Right cardiac atrium (tissue), 5 donors: ENCODE measurements at places on chromosomes 5 and 9. TPM values are rescaled to one million over a fixed set of nuclear protein-coding genes. Genes with fewer than 3 reads are reported as not detected.

The FAM78A gene
- total RNA-seq, result 63.8 TPM

The AK8 gene
- total RNA-seq, result 0.29 TPM

The ITGA2 gene
- 1.7 TPM for total RNA-seq

- DNase-seq, result no peak
Observed at GRCh38 chr5:14720236-14720923, 55.9 kb downstream of the OTULIN start.

GRCh38 chr5:142486581-142486980 lies 161.8 kb upstream of the SPRY4 start:
- DNase-seq, result no peak

GRCh38 chr5:175340180-175340579 lies 103.8 kb downstream of the DRD1 start:
- DNase-seq, result no peak

GRCh38 chr5:177973066-177973635 lies 22.9 kb downstream of the PROP1 start:
- DNase-seq, result no peak

DNA sequence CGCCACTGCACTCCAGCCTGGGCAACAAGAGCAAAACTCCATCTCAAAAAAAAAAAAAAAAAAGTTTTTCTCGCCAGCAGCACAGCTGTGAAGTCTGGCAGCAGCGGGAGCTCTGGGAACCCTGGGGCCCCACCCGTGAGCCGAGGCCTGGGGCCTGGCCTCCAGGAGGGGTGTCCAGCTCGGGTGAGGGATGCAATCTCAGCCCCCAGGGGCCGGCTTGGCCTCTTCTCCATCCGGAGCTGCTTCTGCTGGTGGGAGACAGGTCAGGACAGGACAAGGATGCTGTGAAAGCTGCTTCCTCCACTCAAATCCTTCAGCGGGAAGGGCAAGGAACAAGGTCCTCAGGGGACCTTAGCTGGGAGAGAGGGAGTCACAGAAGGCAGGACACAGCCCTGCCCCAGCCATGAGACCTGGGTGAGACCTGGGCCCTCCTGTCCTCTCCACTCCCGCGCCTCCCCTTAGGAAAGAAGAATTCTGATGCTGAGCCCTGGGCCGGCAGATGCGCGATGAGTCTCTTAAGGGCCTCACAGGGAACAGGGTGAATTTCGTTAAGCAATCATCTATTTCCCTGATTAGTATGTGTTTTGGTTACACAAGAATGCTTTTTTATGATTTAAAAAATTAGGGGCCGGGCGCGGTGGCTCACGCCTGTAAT lies 30.6 kb downstream of the PLPP7 start:
- peak; percentile 87 for DNase-seq

DNA sequence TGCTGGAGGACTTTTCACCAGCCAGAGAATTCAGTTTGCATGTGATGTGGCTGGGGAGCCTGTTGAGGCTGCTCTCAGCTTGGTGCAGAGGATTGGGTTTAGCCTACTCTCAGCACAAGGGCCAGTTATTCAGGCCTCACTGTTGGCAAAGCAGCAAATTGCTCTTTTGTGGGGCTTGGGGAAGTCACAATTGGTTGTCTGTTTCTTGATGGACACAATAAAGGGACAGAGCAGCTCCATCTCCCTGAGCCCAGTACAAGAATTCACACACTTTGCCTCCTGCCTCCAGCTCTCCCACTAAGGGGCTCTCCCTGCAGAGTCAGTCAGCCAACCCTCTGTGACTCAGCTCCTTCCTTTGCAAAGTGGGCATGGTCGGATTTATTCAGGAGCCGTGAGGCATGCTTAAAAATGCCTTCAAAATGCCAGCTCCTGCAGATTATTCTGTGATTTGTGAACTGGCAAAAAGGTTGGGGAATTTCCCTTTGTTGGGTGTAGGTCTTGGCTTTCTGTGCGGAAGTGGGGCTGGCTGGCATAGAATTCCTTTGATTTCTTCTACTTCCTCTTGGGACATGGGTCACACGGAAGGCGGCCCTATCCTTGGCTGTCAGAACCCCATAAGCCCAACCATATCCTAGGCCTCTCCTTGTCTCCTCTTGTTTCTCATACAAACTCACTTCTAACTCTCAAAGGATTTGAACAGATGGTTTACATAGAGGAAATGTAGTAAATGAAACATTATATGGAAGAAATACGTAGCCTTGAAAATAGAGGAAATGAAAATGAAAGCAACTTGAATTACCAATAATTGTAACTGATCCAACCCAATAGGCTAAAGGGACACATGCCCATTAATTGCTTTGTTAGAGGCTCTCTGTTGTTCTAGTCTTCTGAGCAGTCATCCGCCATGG lies 118.7 kb upstream of the CD180 start:
- peak; percentile 50 for DNase-seq

DNA sequence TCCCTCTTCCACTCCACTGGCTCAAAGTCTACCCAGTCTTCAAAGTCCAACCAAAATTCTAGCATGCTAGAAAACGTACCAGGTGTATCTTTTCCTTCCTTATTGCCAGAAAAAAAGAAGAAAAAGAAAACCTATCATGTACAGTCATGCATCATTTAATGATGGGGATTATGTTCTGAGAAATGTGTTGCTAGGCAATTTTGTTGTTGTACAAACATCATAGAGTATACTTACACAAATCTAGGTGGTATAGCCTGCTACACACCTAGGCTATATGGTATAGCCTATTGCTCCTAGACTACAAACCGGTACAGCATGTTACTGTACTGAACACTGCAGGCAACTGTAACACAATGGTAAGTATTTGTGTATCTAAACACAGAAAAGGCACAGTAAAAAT lies 104.8 kb downstream of the SREK1 start:
- no peak for DNase-seq

GRCh38 chr5:35247648-35248034 lies 17.4 kb upstream of the PRLR start:
- no peak for DNase-seq
